HCT116 (cell line): ENCODE measurements at places on chromosomes 7 and 10.

GRCh38 chr10:126867567-126868365 is 37.5 kb upstream of the DOCK1 start:
- DNase-seq, result no peak

DNA sequence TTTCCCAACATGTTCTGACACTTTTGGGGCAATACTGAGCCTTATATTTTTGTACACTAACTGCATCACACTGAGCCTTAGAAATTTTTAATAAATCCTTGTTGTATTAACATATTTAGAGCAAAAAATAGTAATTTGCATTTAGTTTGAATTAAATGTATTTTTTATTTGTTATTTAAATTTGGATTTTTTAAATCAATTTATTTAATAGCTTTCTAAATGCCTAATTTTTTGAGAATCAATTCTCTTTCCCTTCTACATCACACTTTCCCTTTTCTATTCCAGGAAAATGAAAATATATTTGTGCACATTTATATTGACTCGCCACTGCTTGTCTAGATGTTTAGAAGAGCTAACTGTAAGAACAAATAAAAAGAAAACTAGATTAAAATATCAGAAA is 414.6 kb upstream of the POM121L12 start:
- no peak for DNase-seq

GRCh38 chr10:6212806-6213205 is 10.1 kb downstream of the PFKFB3 start:
- DNase-seq, result no peak

DNA sequence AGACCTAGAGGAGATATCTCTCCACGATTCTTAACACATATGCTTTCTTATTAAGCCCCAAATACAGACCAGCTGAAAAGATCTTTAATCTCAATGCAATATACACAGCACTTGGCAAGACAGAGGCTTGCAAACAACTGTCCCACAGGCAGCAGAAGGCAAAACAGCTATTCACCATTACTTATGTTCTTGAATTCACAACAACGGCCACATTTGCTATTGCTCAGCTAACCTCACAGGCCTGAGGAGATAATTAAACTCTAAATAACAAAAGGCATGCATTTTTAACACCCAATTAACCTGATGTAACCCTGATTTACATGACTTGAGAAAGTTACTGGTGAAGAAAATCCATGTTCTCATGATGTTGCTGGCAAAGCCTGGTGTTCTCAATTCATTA is 216.4 kb downstream of the CRPPA start:
- no peak for DNase-seq

DNA sequence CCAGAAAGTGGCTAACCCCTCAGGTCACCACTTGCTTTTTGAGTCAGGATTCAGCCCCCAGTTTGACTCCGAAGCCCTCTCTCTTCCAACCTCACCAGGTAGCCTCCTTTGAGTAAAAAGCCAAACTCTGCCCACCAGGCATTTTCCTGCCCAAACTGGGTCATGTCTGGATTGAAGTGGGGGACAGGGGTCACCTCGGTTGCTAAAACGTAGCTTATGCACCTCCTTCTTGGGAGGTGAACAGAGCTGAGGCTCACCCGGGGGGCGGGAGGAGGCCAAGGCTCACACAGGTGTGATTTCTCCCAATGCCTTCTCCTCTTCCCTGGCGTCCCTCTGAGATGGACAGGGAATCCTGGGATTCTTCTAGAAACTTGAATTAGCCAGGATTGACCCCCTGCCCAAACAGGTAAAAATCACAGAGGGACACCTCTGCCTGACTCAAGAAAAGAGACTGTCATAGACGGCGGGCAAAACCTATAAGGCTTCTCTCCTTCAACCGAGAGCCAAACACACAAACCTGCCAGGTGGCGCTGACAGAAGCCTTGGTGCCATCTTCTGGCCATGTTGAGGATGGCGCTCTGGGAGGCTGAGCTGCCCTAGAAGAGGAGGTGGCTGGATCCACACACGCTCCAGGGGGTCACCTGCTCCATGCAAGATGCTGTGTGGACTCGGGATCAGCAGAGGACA is 51.6 kb downstream of the PRLHR start:
- peak; percentile 63 for DNase-seq

DNA sequence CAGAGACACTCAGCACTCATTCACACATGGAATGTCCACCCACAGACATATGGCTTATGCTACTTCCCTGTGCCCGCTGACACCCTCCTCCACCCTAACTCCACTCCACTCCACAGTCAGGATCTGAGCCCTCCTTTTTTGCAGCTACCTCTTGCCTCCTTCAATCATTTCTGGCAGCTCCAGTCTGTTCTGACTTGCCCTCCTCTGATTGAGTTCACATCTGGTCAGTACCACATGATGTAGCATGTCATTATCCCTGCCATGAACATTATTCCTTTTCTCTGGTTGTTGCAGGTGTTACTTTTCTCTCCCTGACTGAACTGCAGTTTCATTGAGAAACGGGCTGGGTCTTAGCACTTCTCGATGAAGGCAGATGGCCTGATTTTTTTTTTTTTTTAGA is 130.1 kb upstream of the EGR2 start:
- DNase-seq, result no peak

GRCh38 chr10:60525716-60526585 is 136.3 kb upstream of the ANK3 start:
- no peak for DNase-seq

- peak; percentile 46 for DNase-seq
These were observed 49.5 kb downstream of the NEURL1 start for GRCh38 chr10:103542764-103543616.

GRCh38 chr10:88194041-88194887 is 330.8 kb downstream of the PTEN start:
- DNase-seq, result peak; percentile 19

- no peak for DNase-seq
These were observed 40.3 kb upstream of the TNPO3 start for GRCh38 chr7:129095258-129095657.

DNA sequence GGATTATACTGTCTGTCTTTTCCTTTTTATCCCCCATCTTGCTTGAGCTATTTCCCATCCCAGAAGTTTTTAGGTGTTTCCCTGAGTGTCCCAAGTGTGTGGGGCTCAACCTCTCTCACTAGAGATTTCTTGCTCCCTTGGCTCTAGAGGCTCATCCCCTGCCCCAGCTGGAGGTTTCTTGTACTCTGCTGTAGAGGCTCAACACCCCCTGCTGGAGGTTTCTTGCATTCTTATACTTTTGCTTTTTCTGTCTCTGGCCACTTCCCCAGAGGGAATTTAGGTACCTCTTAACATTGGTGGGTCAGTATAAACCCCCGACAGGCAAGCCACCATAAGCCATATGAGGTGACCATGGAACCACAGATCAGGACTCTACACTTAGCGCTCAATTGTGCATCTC is 114.2 kb upstream of the FAM3C start:
- no peak for DNase-seq

DNA sequence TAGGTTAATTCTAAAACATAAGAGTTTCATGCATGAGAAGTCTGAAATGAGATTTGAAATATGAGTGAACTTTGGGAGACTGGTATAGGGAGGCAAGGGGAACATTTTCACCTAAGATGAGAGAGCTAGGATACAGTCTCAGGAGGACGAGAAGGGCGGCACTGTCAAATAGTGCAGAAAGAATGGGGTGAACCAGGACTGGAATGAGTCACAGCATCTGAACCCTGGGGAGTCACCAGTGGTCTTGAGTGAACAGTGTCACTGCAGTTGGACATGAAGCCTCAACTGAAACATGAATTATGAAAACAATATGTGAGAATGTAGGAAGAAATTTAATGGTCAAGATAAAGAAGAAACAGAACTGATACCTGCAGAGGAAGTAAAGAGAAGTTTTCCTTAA is 33.8 kb downstream of the GNG11 start:
- no peak for DNase-seq

DNA sequence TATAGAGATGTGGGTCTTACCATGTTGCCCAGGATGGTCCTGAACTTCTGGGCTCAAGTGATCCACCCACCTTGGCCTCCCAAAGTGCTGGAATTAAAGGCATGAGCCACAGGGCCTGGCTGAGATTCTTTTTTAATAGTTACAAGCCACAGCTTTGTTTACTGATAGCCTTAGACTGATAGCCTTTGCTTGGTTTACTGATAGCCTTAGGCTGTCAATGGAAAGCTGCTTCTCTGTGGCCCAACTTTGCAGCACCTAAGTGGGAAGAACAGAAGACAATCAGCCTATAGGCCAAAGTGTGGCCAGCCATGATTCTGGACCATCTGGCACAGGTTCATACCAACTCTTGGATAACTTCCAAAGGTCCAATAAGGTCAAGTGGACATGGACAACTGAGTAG is 24.1 kb upstream of the CDCA7L start:
- no peak for DNase-seq

- no peak for DNase-seq
These were observed 43.4 kb upstream of the SRGN start for GRCh38 chr10:69044546-69044945.

DNA sequence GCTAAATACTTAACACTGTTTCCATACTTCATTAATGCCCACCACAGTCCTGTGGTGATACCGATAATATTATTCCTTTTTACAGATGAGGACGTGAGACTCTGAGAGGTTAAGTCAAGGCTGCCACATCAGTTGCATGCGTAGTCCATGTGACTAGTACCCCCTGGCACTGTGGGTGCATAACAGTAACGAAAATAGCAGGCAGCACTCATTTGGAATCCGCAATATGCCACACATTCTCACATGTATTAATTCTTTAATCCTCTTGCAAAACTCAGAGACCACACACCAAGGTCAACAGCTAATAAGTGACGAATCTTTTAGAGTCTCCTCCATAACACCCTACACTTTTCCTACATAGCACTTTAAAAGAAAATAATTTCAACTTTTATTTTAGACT is 99.5 kb upstream of the HABP2 start:
- DNase-seq, result no peak

DNA sequence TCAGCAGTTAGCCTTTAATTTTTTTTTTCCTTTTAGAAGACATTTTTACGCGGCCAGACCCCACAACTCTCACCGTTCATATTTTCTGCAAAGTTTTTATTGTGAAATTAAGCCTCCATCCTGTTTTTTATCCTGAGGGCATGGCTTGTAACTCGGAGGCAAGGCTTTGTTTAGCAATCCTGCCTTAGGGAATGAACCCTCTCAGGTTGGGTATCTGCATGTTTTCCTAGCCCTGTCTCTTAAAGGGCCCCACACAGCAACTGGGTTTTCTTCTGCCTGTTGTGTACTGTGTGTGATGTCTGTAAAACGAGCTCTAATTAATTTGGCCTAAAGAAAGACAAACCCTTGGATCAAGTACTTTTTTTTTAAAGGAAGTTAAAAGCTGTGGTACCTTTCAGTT is 130.2 kb upstream of the COBL start:
- DNase-seq, result no peak

- no peak for DNase-seq
These were observed 427 bp downstream of the PYROXD2 start for GRCh38 chr10:98414578-98414931.

DNA sequence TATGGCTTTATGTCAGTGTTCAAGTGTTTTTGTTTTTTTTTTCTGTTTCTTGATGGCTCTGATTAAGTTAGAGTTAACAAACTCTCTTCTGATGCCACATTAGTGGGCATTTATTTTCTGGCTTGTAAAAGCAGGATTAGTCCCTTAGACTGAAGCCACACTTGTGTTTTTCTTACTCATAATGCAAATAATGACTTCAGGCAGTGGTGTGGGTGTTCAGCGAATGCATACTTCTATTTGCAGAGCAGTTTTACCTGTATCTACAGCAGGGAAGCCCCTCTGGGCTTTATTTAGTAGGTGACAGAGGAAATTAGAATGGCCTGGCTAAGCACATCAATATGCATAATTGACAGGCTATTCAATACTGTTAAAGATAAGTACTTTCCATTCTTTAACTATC is 79.9 kb downstream of the CNNM2 start:
- no peak for DNase-seq

- DNase-seq, result no peak
These were observed 267.9 kb downstream of the MAGI2 start for GRCh38 chr7:79185605-79186004.

DNA sequence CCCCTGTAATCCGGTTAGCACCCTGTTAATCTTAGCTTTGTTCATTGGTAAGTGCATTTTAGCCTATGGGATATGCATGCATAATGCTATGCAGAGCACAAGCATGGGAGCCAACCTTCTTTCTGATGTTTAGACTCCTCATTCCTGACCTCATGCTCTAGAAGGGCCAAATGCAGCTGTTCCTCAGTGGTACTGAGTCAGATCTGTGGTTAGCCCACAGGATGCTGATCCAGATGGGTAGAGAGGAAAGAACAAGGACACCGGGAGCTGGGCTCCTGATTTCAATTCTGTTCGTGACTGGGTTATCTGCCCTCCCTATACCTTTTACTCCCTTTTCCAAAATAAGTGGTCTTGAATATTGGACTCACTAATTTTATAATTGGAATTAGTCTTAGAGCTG is 31.7 kb upstream of the C10orf90 start:
- no peak for DNase-seq

- no peak for DNase-seq
These were observed 261.3 kb upstream of the MEOX2 start for GRCh38 chr7:15947754-15948153.

- DNase-seq, result no peak
These were observed 9.6 kb upstream of the ZNF487 start for GRCh38 chr10:43427166-43427825.

- no peak for DNase-seq
These were observed 186.5 kb upstream of the ADO start for GRCh38 chr10:62618054-62618453.
